Motor neuron (in vitro differentiated cells): ENCODE measurements at places on chromosomes 1 and 21. TPM values are rescaled to one million over a fixed set of nuclear protein-coding genes. Genes with fewer than 3 reads are reported as not detected.

DNA sequence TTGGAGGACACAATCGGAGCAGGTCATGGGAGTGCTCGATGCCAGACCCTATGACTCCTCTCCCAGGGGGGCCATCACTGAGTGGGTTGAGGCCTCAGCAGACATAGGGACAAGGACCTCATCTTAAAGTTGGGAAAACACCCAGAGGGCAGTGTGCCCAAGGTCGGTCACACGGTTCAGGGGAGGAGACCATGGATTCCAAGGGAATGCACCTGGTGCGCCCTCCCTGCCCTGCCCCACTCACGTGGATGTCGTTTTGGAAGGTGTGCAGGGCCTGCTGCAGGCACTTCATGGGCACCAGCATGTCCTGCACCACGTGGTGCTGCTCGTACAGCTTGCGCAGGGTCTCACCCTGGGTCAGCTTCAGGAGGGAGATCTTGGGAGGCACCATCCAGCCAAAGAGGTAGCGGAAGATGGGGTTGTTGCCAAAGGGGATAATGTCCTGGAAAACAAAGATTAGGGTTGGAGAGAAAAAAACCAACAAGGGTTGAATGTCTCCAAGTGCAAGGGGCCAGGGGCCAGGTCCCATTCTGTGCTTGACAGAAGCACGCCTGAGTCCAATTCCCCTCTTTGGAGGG, 33.1 kb downstream of the DHCR24 start:
- no peak for ATAC-seq

- no peak for ATAC-seq
Observed at GRCh38 chr21:34878940-34879339, 170.2 kb downstream of the RUNX1 start.

DNA sequence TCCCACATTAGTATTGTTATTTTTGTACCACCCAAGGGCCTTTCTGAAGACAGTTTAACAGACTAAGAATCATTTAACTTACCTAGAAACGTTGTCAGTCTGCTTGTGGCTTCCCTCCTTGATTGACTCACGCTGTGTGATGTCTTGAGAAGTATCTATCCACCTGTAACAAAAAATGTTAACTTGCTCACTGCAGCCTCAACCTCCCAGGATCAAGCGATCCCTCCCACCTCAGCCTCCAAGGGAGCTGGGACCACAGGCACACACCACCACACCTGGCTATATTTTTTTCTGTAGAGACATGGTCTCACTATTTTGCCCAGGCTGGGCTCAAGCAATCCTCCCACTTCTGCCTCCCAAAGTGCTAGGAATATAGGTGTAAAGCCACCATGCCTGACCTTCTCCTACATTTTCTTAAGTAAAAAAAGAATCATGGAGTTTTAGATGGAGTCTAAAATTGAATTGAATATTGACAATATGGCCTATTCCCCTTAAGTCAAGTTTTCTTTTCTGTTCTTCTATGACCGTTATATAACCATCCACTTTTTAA, 15.6 kb downstream of the SFPQ start:
- ATAC-seq: no peak

- ATAC-seq: peak; percentile 7
Observed at GRCh38 chr1:37477198-37477931, 3.0 kb downstream of the ZC3H12A start.

GRCh38 chr1:86507935-86508582, 38.8 kb upstream of the CLCA4 start:
- ATAC-seq: no peak

The TAL1 gene
- total RNA-seq: not detected in 2 replicates

The ADGRL2 gene
- total RNA-seq: 155 and 158 TPM in 2 replicates

The CLCN6 gene
- 15.8 and 16.2 TPM in 2 replicates for total RNA-seq

The DCST1 gene
- total RNA-seq: 0.31 TPM in 1 of 2 replicates, not detected in the other

The FABP3 gene
- total RNA-seq: 9.6 and 10.6 TPM in 2 replicates

The SLAMF8 gene
- not detected in 2 replicates for total RNA-seq
